Adipocyte (in vitro differentiated cells): ENCODE measurements at places on chromosomes 16 and 17.

- peak; percentile 70 for DNase-seq
Measured at GRCh38 chr16:54519161-54519695, 232.6 kb upstream of the IRX3 start.

- DNase-seq = no peak
Measured at GRCh38 chr17:46848534-46848933, 2.8 kb upstream of the WNT9B start.

DNA sequence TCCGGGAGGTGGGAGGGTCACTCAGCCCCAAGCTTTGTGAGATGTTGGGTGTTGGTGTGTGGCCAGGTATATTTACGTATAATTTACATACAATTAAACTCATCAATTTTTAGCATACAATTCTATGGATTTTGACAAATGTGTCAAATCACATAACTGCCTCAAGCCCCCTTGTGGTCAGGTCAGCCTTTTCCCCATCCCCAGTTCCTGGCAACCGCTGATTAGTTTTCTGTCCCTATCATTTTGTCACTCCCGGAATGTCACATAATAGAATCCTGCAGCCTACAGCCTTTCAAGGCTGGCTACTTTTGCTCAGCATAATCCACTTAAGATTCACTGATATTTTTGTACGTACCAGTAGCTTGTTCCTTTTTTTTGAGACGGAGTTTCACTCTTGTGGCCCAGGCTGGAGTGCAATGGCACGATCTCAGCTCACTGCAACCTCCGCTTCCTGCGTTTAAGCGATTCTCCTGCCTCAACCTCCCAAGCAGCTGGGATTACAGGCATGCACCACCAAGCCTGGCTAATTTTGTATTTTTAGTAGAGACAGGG is 19.3 kb upstream of the RAI1 start:
- DNase-seq = no peak

- DNase-seq = peak; percentile 67
Measured at GRCh38 chr17:81241648-81242420, 2.7 kb downstream of the NDUFAF8 start.

DNA sequence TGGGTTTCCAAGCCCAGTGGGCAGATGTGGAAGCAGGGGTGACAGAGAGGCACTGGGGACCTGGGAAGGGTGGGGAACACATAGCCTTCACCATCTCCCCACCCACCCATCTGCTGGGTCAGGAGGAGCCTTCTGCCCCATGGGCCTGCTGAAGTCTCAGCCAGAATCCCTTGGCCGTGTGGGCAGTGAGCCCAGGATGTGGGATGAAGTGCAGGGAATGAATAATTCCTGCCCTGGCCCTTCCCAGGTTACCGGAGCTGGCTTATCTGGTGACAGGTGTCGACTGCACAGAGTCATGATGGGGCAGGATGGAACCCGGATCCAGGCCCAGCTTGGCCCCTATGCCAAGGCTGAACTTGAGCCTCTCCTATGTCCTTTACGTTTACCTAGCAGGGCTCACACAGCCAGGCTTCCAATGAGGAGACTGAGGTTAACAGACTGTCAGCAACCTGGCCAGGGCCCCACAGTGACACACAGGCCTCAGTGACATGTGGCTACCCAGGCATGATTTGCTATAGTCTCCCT is 17.5 kb downstream of the ATP2A3 start:
- no peak for DNase-seq

DNA sequence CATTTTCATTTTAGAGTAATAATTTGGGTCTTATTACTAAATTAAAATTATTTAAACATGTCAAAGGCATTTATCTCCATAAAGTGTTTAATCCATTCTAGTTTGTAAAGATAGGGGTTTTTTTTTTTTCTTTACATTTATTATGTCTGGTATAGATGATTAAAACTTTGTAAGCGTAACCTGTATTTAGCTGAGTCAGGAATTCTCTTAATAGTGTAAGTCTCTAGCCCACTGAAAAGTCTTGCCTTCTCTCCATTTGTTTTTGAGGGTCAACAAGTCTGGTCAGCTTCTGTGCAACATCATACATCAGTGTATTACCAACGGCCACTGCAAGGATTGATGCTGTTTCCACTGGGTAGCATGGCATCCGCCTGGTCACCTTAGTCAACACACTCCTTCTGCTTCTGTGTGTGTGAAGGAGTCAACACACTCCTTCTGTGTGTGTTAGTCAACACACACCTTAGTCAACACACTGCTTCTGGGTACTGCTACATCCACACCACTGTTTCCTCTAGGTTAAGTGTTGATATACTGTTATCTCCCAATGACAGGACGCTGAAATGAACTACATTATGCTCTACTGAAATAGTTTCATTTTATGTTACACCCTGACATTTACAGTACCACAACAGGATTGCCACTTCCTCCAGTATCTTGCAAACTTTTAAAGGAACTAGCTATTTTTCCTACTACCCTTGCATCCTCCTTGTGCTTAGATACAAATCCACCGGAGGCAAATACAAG is 37.3 kb upstream of the VWA3A start:
- DNase-seq = no peak

- no peak for DNase-seq
Measured at GRCh38 chr17:3961564-3962047, 2.6 kb downstream of the ATP2A3 start.

GRCh38 chr17:82110298-82110697 is 12.3 kb upstream of the FASN start:
- DNase-seq = no peak

DNA sequence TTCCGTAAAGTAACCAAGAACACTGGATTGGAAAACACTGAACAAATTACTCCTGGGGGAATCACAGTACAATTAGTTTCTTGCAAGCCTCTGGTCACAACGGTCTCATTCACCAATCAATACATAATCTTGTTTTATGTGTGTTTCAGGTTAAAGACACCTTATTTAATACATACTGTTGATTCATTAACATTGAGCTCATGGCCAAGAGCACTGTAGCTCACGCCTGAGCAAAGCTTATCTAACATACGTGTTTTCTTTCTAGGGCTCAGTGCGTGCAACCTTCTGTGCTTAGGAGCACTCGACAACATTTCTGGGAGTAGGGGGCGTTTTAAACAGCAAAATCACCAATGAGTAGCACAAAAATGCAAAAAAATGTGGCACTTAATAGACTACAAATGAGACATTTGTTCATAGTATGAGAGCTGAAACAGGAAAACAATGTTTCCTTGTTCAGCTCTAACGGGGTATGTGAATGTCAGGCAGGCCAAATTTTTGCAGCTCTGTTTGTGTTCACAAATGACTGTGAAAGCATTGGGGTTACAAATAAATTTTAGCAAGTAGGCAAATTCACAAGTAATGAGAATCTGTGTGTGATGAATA is 206.2 kb downstream of the CNTNAP4 start:
- DNase-seq = no peak
